Dermis microvascular lymphatic vessel endothelial cell (primary cell): ENCODE measurements at places on chromosomes 3 and 15.

DNA sequence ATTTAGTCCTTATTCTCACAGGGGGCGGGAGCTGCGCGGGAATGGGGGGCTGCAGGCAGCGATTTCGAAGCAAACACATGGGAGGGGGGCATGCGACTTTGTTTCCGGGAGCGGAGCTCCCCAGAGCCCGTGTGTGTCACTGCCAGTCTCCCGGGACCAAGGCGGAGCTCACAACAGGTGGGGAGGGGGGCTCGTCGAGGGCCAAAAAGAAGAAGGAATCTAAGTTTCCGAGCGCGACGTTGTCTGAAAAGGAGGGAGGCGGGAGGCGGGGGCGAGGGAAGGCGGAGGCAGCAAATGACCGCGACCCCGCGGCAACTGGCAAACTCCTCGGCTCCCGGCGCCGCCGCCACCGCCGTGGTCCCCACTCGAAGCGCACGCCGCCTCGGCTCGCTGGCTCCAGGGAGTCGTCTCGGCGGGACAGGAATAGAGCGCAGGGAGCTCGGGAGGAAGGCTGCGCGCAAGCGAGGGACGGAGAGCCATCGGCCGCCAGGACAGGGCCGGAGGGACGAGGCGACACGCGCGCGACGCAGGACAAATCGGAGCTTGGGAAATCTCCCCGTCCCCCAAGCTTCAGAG, 1.4 kb downstream of the FOXP1 start:
- DNase-seq: no peak

DNA sequence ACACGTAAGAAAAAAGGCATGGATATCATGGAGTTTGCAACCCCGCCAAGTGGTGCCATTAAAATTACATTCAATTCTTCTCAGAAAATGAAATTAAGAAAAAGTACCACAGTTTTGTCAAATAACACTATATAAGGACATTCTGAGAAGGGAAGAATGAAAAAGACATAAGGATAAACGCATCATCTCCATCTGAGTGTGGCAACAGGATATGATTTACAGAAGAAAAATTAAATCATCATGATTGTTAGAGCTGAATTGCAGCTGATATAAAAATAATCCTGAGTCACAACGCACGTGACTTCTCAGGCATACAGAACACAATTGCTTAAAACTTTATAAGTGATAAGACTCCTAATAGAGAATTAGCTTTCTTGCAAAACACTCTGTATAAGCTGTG, 133.8 kb downstream of the GREM1 start:
- peak; percentile 7 for DNase-seq

DNA sequence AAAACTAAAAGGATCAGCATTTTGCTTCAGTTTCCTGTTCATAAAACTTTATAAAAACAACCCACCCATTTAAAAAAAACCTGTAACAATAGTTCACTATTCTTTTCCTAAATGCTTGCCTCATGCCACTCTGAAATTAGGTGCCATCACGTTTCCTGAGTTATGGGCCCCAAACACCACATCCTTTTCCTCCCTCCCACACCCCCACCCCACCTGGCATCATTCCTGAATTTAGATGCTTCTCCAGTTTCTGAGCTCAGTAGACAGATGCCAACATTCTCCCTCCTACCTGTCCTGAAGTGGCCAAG, 11.9 kb upstream of the ARHGEF3 start:
- DNase-seq: peak; percentile 24

DNA sequence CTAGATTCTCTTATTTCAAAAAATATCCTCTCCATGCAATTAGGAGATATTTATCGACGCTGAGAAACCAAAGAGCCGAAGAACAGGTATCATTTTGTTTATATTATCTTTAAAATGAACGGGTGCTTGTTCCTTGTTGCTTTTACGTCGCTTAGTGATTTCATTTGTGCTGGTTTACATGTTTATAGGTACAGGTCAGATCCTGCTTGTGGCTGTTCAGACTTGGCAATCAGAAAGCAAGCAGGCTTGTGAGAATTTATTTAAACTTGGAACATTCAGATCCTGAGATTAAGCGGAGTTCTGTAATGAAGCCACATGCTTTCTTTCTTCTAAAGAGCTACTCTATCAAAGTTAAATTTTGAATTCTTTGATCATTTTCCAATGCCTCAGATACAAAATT, 43.0 kb upstream of the ATP2C1 start:
- DNase-seq: no peak

- DNase-seq: no peak
Observed at GRCh38 chr3:117499189-117499870, 789.8 kb downstream of the TUSC7 start.

DNA sequence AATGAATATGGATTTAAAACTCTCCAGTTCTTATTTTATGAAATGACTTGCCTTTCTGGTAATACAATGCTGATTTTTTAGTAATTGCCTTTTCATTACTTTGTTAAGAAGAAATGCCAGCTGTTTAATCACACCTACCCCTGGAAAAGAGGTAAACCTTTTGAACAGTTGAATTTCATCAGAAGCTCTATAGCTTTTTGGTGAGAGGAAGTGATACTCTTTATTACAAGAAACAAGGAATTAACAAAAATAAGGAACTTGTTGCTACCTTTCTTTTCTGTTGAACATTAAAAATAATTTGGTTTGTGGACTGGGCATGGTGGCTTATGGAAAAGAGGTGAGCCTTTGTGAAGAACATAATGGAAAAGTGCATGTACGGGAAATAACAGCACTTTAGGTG, 19.7 kb downstream of the BLOC1S6 start:
- DNase-seq: no peak

DNA sequence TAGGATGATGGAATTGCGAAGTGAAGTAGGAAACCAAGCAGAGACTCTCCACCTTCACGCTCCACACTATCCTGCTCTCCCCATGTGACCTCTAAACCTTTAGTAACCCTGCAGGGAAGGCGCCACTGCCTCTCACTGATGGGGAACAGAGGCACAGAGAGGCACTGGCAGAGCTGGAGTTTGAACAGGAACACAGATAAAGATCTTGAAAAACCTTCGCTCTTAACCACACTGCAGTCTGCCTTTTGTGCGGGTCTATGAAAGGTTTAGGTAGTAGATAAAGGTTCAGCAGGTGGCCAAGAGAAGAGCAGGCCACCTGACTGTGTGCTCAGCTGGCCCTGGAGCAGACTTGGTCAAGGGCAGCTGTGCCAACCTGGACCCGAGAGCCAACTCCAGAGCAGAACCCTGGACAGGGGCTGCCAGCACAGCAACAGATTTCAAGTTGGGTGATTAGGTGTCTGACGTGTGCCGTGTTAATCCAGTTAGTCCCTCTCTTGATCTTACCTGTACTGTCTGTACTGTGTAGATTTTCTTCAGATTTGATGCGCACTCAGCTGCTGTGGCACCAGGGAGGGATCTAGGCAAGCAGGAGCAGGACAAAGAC, 15.2 kb downstream of the EIF4E3 start:
- DNase-seq: no peak

DNA sequence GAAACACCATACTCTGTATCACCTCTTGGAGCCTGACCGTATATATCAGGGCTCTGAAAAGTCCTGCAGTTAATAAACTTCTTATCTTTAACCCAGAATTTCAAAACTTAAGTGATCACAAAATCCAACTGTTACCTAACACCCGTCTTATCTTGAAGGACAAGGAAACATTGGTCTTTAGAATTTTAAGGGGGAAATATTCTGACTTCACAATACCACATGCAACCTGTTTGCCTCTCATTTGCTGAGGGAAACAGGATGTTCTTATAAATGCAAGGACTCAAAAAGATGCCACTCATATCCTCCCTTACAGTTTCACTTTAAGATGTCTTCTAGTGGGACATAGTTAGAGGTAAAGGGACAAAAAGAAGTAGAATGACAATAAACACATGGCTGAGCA, 67.9 kb downstream of the CRTC3 start:
- DNase-seq: no peak

GRCh38 chr15:75468913-75469598, 17.6 kb upstream of the SIN3A start:
- no peak for DNase-seq

DNA sequence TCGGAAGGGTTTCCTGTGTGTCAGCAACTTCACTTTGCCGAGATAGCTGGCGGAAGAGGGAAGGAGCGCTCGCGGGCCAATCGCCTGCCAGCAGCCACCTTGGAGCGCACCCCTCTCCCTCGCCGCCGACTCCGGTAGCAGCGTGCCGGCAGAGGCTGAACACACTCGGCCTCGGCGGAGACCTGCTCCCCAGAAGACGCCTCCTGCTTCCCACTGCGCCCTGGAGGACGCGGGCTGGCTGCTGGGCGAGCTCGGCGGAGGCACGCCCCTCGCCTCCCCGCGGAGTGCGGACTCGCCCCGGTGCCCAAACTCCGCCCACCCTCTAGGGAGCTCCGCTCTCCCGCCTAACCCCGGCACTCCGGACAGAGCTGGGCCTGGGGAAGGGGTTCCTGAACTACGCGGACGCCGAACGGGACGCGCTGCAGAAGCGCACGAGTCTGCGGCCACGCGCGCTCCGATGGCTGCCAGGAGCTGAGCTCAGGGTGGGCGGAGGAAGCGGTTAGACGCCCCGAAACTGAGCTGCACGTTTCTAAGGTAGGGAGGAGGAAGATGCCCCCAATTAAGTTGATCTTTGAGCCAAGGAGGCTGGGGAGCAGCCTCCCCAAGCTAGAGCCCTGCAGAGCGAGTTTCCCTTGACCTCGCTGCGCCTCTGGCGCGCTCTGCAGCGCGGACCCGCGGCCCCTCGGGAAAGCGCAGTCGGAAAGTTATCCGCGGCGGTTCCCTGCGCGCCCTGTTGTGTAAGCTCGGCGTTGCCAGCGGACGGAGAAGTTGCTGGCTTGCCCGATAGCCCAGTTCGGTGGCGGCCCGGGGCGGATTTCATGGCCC, at the start of gene P2RY1:
Gene P2RY1 (plus strand): TSS at position 356 of the 825 bp plus-strand sequence. CDS start 652 bp downstream, outside the sequence.
- peak; percentile 24 for DNase-seq

DNA sequence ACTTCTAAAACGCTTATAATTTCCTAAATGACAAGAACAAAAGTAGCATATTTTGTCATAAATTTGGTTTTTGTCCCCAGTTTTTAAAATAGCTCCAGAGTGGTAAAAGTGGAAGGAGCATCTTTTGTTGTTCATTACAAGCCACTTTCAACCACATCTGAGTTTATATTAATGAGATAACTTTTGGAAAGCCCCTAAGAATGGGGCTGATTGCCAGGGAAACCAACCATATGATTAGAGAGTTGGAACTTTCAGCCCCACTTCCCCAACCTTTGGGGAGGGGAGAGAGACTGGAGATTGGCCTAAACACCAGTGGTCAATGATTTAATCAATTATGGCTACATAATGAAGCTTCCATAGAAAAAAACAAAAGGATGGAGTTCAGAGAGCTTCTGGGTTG, 57.4 kb downstream of the CPA3 start:
- no peak for DNase-seq

DNA sequence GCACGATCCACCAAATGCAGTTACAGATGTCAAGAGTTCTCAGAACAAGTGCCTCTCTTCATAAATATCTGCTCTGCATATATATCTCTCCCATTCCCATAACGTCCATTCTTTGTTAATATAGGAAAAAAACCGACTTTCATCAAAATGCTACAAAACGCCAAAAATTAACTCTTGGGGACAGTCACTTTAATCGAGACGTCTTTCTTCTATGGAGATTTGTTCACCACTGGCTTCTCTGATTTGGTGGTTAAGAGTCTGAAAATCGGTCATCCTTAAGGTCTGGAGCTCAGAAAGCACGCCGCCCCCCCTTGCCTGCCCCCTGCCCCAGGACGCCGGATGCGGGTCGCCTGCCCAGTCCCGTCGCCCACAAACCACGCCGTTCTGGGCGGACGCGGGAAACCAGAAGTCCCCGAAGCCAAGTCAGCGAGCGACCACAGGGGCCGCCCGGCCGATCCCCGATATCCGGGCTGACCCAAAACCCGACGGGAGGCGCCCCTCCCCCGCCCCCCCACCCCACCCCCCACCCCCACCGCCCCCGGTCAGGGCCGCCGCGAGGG, 252.7 kb downstream of the TJP1 start:
- no peak for DNase-seq

DNA sequence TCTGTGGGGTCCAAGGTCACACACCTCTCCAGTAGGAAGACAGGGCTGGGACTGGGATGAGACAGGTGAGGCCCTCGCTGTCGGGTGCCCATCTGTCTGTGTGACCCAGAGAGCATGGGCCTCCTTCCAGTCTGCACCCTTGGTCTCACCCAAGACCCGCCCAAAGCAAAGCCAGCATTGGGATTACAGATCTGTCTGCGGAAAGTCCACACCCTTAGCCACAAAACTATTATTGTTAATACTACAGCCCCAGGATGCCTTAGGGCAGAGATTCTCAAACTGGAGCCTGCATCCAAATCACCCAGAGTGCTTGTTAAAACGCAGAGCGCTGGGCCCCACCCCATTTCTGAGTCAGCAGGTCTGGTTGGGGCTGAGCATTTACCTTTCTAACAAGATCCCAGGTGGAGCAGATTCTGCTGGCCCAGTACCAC, 58.5 kb upstream of the ZNF148 start:
- DNase-seq: no peak

- no peak for DNase-seq
Observed at GRCh38 chr15:93126599-93126998, 37.6 kb upstream of the RGMA start.

- DNase-seq: no peak
Observed at GRCh38 chr3:122430371-122430770, 14.5 kb upstream of the WDR5B start.

GRCh38 chr3:130250982-130251381, 94.5 kb upstream of the COL6A5 start:
- no peak for DNase-seq

DNA sequence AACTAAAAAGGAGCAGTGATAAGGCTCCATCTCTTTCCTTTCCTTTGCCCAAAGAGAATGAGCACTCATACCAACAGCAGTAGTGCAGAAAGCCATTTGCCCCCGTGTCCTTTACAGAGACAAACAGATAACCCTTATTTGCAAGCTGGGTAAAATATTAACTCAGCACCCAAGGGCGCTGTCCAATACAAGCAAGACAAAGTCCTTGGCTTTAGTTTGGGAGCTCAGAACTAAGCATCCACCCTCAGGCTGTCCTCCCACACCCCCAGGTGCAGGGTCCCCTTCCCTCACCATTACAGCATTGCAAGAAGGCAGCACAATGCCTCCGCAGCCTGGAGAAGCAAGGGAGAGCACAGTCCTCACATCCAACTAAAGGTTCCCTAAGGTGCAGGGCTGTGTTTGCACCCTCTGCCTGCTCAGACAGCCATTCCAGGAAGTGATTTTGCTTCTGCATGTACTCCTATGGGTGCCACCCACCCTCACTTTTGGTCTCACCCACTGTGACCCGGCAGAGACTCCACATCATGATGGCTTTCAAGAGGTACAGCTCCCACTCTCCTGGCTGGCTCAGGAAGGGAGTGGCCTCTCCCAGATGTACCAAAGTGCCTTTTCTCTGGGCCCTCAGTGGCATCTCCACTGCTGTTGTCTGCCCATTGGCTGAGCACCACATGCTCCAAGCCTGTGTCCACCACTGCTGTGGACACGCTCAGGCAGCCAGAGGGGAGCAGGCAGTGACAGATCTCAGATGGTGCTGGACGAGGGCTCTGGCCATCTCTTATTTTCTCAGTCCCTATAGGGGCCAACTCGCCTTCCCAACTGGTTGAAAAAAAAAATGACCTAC, 34.1 kb upstream of the HES1 start:
- DNase-seq: no peak

- DNase-seq: peak; percentile 7
Observed at GRCh38 chr15:49621401-49621811, 558 bp downstream of the DTWD1 start.

- DNase-seq: no peak
Observed at GRCh38 chr15:67228286-67228685, 26.2 kb downstream of the AAGAB start.
